ENCODE measurements at places on chromosomes 5 and 9.
A peak's percentile ranks its signal among the peaks of the same experiment; 100 is the strongest.

DNA sequence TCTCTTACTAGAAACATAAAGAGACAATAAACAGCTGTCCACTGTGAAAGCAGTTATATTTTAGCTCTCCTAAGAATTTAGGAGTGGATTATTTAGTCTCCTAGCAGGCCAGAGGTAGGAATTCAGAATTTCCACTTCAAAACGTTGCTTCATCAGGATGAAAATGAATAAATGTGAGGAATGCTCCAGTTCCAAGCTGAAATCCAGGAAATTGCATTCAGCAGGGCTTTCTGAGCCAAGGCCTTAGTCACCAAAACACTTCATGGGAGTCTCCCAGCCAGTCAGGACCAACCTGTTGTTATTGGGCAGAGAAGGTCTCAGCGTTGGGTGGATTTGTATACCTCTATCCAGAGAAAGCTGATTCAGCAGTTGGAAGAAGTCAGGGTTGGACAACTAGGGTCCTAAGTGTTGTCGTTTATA is 1040.3 kb downstream of the TLE1 start:
- DNase-seq: no peak

GRCh38 chr9:137679695-137680305 is 61.0 kb downstream of the EHMT1 start:
- no peak for DNase-seq

GRCh38 chr9:88319936-88320747 is 68.1 kb upstream of the SPIN1 start:
- DNase-seq: no peak

GRCh38 chr5:68557162-68557936 is 341.8 kb downstream of the PIK3R1 start:
- no peak for DNase-seq

GRCh38 chr9:114140850-114141249 is 14.5 kb upstream of the COL27A1 start:
- no peak for DNase-seq

DNA sequence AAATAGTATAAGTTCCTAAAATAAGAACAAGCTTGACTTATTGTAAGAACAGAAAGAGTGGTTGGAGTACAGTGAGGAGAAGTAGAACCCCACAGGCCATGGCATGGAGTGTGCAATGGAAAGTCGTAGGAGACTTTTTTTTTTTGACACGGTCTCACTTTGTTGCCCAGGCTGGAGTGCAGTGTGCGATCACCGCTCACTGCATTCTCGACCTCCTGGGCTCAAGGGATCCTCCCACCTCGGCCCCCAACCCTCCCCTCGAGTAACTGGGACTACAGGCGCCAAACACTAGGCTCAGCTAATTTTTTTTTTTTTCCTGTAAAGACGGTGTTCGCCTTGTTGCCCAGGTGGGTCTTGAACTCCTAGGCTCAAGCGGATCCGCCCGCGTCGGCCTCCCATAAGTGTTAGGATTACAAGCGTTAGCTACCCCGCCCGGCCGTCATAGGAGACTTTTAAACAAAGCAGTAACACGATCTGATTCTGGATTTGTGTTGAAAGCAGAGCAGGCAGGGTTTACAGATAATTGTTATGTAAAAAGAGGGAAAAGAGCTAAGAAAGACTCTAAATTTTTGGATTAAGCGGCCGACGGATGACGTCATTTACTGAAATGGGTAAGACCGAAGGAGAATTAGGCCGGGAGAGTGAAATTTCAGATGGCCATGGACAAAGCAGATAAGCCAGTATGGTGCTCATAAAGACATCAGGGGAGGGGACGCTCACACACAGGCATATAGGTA is 752 bp downstream of the TSTD2 start:
- DNase-seq: peak; percentile 0

DNA sequence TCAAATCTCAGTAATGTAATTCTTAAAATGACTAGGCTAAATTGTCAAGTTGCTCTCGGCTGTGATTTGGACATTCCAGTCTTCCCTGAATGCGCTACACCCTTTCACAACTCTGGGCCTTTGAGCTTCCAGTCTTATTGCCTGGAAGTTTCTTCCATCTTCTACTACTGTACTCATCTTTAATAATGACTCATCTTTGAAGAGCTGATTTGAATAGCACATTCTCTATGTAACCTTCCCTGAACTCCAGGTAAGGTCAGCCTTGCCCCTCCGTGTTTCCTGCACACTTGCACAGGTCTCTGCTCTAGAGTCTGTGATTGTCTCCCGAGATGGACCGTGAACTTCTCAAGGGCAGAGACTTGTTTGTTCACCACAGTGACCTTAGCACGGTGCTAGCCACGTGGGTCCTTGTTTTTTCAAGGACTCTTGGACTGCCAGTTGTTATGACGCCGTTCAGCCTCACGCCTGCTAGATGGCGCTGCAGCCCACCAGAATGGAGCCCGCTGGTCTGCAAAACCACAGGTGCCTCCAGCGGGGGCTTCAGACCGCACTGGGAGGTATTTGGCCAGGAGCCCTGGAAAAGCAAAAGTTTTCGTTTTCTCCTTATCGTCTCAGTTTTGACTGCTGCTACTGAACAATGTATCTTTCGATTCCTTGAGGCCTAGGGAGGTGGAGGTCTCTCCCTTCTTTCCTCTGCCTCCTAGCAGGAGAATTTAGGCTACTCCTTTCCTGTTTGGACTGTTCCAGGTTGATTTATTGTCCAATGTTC is 44.4 kb downstream of the SEC61B start:
- DNase-seq: peak; percentile 53

- DNase-seq: no peak
Observed at GRCh38 chr5:122413722-122414121, 101.7 kb downstream of the SNCAIP start.

DNA sequence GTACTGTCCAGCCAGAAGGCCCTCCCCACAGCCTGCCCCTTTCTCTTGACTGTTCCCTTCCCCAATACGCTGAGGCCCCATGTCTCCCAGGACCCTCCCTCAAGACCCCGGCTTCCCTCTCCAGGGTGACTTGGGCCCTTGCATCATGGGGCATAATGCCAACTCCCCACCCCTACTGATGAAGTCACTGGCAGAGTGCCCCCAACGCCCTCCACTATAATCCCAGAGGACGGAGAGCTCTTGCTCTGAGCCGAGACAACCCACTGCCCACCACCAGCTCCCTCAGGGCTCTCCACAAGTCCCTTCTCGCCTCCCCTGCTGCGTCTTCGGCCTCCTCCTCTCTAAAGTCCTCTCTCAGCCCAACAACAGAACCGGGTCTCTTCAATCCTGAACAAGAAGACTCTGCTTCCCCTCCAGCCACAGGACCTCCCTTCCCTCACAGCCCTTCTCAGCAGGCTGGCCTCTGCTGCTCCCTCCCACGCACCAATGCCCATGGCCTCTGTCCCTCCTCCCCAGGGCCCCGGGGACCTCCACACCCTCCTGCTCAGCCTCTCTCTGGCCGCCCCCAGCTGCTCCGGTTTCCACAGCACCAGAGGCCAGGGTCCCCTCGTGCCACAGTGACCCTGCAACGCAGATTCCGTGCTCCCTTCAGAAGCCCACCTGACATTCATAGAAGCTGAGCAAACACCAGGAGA is 47.6 kb downstream of the ADAMTS2 start:
- no peak for DNase-seq

DNA sequence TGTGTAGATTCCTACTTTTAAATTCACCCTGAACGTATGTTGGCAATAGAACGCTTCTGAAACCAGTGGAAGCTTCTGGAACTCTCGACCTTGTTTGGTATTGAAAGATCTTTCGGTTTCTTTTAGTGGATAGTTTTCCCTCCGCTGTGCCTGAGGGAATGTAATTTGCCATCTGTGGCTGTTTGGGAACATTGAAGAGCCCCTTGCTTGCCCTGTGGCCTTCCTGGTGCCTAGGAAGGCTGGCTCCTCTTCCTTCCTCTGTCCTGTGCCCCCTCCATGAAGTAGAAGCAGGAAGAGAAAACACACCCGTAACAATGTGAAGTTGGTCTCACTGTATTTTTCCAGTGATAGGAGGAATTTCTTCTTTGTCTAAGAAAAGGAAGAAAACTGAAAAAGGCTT is 274.3 kb downstream of the AOPEP start:
- no peak for DNase-seq

GRCh38 chr9:108466304-108466703 is 389.5 kb downstream of the ACTL7B start:
- no peak for DNase-seq

All from stimulated activated CD8-positive, alpha-beta memory T cell treated with anti-CD3 and anti-CD28 coated beads, Interleukin-15, amount 100 ng/mL, for 48 hours (primary cell).